ENCODE measurements at places on chromosomes 5 and 9.

DNA sequence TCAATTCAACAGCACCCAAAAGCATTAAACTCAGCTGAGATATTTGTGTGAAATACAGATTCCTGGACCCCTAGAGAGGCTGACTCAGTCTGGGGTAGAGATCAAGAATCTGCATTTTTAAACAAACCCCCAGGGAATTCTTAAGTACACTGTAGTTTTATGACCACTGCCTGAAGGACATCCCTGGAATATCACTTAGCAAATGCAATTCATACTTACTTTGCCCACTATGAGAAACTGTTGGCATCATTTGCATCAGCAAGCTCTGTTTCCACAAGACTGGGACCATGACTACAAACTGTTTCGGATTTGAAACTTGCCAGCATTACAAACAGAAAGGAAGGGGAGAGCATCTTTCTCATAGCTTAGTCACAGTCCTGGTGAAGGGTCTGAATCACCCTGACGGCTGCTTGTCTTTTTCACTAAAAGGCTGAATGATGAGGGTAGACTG, 63.7 kb downstream of the MLLT3 start:
- peak; percentile 60 for DNase-seq

- no peak for DNase-seq
Measured at GRCh38 chr5:1827025-1827885, 26.0 kb downstream of the NDUFS6 start.

- DNase-seq, result no peak
Measured at GRCh38 chr9:122579874-122580273, 3.3 kb downstream of the OR1L8 start.

DNA sequence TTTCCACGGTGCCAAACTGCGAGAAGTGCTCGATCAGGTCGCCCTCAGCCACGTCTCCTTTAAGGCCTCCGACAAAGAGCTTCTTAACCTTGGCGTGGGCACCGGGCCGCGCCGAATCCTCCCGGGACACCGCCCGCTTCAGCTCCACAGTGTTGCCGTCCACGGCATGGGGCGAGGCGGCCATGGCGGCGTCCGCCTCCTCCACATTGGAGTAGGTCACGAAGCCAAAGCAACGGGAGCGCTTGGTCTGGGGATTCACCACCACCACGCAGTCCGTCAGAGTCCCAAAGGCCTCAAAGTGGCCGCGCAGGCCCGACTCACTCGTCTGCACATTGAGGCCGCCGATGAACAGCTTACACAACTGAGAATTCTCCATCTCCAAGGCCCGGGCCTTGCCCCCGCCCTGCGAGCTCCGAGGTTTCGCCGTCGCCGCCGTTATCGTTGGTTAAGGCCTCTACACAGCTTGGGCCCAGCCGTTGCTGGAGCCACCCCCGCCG, 424 bp downstream of the HNRNPA0 start:
- no peak for DNase-seq

- DNase-seq, result no peak
Measured at GRCh38 chr5:102554082-102554481, 55.3 kb upstream of the SLCO6A1 start.

- no peak for DNase-seq
Measured at GRCh38 chr5:96384353-96384752, 48.7 kb downstream of the PCSK1 start.

DNA sequence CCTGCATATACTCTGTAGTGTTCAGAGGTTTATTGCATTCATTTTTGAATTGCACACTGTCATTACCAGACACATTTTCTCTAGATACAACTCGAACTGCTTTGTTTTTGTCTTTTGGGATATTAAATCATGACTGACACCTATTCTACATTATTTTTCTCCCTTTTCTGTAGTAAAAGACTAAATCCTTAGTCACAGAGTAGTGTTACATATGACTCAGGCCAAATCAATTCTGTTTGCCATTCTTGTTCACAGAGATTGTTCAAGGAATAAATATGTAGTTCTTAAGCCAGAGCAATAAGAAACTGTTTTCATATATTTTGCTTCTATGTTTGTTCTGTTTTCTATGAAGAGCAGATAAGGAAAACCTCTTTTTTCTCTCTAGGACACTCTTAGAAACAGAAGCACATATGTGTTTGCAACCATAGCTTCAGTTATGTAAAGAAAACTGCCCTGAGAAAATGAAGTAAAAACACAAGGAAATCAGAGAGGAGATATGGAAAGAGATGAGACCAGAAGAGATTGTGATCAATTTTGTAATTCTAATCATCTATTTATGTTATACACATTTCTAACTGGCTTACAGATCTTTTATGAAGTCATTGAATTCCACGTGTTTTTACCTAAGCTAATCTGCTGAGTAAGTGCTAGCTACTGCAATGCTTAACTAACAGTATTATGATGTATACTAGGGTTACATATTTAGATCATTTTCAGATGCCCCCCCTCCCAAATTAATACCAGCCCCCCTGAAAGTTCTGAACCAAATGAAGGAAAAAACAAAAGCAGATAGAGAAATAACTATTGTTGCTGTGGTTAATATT, 1995.6 kb upstream of the CDH6 start:
- no peak for DNase-seq

- DNase-seq, result no peak
Measured at GRCh38 chr5:111528056-111528455, 15.7 kb upstream of the STARD4 start.

DNA sequence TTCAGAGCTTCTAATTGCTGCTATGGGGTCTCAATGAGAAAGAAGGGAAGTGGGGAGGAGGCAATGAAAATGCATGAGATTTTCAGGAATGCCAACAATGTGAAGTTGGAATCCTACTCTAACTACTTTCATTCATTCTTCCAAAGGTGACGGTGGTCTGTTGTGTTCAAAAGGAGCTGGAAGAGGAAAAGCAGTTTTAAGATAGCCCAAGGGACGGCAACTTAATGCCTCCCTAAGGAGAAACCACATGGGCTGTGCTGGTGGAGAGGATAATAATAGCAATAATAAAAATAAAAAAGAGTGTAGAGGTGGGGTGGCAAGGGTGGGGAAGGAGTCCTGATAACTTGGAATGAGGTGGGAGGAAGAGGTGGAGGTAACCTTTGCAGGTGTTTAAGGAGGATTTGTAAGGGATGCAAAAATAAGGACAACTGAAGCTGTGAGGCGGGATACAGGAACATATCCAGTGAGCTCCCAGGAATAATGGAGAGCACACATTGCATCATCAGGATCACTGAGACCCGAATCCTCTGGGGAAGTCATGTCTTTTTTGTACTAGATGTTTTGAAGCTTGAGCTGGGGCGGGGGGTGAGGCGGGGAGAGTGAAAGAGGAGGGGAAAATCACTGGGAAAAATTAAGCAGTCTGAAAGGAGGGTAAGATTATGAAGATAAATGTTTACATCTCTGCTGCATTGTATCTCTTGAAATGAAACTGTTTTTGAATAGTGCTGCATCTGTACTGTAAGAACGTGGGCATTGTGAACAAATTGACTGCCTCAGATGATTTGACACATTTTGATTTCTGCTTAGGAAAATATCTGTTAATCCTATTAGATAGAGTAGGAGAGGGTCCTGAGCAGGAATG, 120.1 kb upstream of the TMEM161B start:
- no peak for DNase-seq

DNA sequence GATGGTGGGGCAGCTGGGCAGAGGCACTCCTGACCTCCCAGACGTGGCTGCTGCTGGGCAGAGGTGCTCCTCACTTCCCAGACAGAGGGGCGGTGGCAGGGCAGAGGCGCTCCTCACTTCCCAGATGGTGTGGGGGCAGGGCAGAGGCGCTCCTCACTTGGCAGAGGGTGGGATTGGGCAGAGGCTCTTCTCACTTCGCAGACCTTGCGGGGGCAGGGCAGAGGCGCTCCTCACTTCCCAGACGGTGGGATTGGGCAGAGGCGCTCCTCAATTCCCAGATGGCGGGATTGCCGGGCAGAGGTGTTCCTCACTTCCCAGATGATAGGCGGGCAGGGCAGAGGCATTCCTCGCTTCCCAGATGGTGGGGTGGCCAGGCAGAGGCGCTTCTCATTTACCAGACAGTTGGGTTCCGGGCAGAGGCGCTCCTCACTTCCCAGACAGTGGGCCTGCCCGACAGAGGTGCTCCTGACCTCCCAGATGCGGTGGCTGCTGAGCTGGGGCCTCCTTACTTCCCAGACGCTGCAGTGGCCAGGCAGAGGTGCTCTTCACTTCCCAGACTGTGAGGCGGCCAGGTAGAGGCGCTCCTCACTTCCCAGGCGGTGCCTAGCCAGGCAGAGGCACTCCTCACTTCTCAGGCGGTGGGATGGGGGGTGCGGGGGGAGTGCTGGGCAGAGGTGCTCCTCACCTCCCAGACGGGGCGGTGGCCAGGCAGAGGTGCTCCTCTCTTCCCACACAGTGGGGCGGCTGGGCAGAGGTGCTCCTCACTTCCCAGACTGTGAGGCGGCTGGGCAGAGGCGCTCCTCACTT, 25.3 kb upstream of the SPATA31E1 start:
- no peak for DNase-seq

DNA sequence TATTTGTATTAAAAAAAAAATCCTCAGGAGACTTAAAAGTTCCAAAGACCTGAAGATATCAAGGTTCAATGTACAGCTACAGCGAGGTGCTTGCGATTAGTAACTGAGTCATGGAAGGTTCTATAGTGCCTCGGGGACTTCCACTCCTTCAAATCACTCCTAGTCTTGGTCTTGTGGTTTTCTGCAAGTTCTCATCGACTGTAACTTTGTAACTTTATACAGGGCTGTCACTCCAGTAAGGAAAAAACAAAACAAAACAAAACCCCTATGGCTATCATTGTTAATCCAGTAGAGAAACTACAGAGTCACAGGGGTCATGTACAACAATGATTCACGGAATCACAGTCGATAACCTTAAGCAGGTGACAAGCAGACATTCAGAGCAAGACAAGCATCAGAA, 39.8 kb upstream of the SELENOP start:
- DNase-seq, result no peak

Measured in activated CD4-positive, alpha-beta T cell treated with anti-CD3 and anti-CD28 coated beads for 48 hours (primary cell).